ENCODE measurements at places on chromosomes 4 and X.
A peak's percentile ranks its signal among the peaks of the same experiment; 100 is the strongest.

DNA sequence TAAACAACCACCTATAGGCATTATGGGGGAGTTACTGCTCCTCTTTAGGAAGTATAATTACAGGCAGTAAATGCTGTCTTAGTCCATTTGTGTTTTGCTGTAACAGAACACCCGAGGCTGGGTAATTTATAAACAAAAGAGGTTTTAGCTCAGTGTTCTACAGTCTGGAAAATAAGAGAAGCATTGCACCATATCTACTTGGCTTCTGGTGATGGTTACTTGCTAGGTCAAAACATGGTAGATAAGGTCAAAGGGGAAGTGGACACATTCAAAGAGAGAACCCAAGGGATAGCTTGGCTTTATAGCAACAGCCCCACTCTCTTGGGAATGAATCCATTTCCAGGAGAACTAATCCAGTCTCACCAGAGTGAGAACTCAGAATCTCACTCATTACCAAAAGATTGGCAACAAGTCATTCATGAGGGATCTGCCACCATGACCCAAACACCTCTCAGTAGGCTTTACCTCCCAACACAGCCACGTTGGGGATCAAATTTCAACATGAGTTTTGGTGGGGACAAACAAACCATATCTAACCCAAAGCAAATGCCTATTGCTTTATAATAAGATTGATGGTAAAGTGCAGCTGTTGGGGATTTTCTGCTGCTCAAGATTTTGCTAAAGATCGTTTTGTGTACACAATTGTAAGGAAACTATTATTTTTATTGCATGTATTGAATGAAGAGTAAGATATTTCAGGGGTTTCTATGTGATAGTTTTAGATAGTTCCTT lies 32.6 kb downstream of the STAG2 start:
- no peak for DNase-seq

- peak; percentile 46 for DNase-seq
Observed at GRCh38 chrX:100663642-100664041, 19.6 kb downstream of the SRPX2 start.

- no peak for DNase-seq
Observed at GRCh38 chr4:66489783-66490452, 819.6 kb upstream of the EPHA5 start.

GRCh38 chrX:108148524-108148923 lies 56.9 kb downstream of the ATG4A start:
- DNase-seq, result no peak

DNA sequence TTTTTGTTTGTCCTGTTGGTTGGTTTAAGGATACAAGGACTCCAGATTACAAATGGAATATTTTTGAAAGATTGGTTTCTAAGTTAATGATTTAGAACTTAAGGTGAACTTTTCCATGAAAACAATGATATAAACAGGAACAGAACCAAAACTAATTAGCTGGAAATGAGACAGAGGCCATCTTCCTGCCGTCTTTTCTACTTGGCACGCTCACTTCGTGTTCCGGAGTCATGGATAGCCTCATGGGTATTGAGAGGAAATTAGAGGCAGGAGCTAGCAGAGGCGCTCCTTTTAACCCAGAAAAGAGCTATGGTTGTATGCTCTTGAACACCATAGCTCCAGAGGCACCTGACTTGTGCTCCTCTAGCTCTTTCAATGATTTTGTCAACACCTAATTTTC lies 2.4 kb downstream of the FAM241A start:
- no peak for DNase-seq

GRCh38 chr4:119746951-119747350 lies 118.3 kb upstream of the PDE5A start:
- DNase-seq, result no peak

DNA sequence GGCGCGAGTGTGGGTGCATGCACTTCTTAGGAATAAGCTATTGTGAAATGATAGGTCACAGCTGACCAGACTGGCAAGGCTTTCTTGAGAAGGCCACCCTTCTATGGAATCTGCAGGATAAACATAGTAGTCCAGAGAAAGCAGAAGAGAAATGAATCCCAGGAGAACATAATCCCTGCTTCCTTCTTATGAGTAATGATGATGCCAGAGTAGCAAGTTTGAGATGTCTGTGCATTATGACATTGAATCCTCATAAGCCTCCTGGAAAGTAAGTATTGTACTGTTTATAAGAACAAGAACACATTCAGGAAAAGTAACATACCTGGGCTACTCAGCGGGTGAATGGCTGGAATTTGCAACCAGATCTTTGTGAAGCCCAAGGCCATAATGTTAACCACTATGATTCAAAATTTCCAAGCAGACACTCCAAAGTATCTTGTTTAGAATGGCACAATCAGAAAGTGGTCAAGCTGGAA lies 272.1 kb upstream of the HS3ST1 start:
- DNase-seq, result no peak

GRCh38 chrX:115972717-115973116 lies 197.8 kb upstream of the AGTR2 start:
- DNase-seq, result no peak

- DNase-seq, result peak; percentile 87
Observed at GRCh38 chr4:5893004-5893580, at the start of gene CRMP1. Gene CRMP1 (minus strand): TSS chr4:5893086. CDS start chr4:5892969, 117 bp downstream.

DNA sequence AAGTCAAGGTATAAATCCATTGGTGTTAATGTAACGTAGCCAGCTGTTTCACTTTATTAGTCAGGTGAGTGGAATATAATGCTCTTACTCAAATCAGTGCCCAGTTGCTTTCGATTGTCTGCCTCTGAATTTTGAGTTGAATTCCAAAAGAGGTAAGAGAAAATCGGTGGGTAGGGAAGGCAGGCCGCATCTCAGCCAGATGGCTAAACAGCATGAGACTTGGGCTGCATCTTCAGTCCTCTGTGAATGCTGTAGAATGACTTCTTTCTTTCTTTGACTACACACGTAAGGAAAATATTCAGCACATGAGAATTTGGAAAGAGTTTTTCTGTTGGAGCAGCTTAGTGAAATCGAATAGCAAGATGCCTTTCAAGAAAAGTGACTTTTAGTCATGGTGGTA lies 49.5 kb downstream of the TSPAN7 start:
- no peak for DNase-seq

GRCh38 chr4:88955580-88956380 lies 101.2 kb downstream of the FAM13A start:
- DNase-seq, result no peak

GRCh38 chrX:16931371-16931770 lies 15.1 kb upstream of the REPS2 start:
- no peak for DNase-seq

- DNase-seq, result no peak
Observed at GRCh38 chr4:112381996-112382692, 85.0 kb downstream of the ALPK1 start.

DNA sequence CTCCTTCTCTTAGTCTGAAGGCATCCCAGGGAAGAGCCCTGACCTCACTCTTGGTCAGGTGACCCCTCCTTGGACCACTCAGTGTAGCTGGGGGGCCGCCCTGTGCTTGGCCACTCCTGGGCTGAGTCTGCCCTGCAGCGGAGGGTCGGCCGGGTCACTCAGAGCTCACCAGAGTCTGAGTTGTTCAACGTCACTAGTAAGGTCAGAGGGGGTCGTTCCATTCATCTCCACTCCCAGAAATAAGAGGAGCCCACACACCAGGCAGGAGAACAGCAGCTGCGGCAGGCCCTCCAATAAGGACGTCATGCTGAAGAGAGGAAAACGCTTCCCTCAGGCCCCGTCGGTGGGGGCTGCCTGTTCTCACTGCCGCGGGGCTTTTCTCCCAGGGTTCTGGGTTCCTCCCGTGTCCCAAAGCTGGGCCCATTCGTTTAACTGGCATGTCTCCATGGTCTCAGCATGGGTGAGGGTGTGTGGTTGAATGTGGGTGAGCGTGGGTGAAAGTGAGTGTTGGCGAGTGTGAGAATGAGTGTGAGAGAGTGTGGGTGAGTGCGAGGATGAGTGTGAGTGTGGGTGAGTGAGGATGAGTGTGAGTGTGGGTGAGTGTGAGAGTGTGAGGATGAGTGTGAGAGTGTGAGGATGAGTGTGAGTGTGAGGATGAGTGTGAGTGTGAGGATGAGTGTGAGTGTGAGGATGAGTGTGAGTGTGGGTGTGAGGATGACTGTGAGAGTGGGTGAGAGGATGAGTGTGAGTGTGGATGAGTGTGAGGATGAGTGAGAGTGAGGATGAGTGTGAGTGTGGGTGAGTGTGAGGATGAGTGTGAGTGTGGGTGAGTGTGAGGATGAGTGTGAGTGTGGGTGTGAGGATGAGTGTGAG lies 47.7 kb downstream of the ING2 start:
- no peak for DNase-seq

DNA sequence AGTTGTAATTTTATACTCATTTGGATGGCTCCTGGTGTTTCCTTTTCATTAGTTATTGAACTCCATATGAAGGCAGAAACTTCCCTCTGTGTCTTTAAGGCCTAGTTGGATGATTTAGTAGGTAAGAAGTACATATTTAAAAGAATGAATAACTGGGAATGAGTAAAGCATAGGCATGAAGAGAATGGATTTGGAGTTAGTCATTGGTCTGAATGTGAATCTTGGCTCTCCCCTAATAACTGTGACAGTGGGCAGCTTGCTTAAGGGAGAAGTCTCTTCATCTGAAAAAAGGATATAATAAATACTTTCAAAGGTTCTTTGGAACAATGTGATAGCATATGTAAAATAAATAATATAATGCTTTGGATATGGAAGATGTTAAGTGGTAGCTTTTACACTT lies 13.2 kb downstream of the SNX25 start:
- no peak for DNase-seq
